ENCODE measurements at places on chromosomes 11 and 22.

DNA sequence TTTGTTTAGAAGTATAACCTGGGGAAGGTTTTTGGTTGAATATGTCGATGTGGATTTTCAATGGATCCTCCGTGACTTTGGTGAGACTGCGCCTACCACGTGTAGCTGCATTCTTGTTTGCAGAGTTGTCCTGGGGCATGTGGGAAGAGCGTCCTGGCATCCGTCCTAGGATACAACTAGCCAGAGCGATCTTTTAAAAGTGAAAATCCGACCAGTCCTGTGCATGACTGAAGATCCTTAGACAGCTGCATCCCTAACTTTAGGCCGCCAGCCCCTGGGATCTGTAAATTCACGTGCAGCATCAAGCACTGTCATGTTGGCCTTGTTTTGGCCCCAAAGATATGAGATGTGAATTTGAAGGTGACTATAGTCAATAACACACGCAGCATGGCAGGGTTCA lies 22.4 kb upstream of the THY1 start:
- DNase-seq = no peak

DNA sequence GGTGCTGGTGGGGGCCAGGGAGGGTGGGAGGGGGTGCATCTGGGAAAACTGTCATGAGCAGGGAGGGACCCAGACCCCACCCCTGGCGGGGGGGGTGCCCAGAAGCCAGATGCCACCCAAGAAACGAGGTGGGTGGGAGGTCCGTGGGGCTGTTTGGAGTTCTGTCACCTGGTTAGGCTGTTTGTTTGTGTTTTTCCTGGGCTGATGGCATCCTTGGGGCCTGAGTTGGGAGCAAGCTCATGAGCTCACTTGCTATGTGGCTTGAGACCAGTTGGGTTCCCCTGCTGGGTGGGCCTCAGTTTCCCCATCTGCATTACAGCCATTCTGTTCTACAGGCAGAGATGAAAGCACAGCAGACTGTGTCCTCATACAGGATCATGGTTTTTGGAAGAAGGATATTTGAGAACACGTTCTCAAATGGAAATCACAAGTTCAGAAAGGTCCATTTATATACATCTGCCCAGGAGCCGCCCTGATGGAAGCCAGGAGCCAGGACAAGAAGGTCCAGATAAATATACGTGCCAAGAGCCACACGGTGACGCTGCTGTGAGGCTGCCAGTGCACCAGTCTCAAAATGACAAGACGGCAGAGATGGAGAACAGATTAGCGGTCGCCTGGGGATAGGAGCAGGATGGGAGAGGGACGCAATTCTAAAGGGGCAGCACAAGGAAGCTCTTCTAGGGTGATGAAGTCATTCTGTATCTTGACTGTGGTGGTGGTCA lies 312.9 kb downstream of the MN1 start:
- no peak for DNase-seq

DNA sequence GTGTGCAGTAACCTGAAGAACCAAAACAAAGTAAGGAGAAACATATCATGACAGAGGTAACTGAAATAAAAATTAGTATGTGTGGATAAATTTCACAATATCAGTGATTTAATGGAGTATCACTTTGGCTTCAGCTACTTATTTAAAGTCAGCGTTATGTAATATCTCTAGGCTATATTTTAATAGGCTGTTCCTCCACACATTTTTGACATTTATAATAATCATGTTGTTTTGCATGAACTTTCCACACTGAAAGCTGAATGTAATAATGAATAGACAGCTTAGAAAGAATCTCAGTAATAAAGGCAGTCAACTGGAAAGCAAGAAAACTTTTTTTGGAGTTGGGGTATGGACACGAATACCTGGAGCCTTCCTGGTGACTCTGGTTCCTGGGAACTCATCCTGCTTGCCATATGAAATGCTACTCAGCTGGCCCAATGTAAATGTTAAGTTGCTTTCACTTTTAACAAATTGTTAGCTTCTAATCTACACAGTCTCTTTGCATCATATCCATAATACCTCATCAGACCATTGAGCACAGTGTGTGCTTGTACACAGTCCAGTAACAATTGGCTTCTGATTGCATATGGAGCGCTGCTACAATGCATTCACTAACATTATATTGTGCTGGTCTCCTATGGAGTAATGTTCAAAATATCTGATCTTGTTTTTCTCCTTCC lies 257.7 kb downstream of the SOX6 start:
- DNase-seq = no peak

GRCh38 chr11:69797156-69797555 lies 22.0 kb upstream of the FGF4 start:
- DNase-seq = no peak

DNA sequence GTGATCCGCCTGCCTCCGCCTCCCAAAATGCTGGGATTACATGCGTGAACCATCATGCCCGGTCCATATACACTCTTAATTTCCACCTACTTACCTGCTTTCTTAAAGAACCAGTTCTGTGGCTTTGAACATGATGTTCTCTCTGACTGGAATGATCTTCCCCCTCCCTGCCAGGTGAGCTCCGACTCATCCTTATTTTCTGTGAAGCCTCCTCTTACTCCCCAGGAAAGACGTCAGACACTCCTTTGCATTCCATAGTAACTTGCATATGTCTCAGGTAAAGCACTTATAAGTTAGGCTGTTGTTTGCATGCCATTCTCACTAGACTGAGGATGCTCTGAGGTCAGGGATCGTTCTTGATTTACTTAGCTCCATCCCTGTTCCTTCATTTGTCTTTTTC lies 91.8 kb upstream of the RAB1B start:
- no peak for DNase-seq

DNA sequence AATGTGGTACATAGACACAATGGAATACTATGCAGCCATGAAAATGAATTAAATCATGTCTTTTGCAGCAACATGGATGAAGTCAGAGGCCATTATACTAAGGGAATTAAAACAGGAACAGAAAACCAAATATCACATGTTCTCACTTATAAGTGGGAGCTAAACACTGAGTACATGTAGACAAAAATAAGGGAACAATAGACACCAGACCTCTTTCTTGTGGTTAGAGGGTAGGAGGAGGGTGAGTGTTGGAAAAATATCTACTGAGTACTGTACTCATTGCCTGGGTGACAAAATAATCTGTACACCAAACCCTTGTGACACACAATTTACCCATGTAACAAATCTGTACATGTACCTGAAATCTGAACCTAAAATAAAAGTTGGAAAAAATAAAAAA lies 59.1 kb upstream of the ANO5 start:
- no peak for DNase-seq

GRCh38 chr11:42974510-42975179 lies 337.2 kb upstream of the API5 start:
- DNase-seq = no peak

- DNase-seq = no peak
Measured at GRCh38 chr11:134751031-134751585, 339.1 kb upstream of the B3GAT1 start.

DNA sequence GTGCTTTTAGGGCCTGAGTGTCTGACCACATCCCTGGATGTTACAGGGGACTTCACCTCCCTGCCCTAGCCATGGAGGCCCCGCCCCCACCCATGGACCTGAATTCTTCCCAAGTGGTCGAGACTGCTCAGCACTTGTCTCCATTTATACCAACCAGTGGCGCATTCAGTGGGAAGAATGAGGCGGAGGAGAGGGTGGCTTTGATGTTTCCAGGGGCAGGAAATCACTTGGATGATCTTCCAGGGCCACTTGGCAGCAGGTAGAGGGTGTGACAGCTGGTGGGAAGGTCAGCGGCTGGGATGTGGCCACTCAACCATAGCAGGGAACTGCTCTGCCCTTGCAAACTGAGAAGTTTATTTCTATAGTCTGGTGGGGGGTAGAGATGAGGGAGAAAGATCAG lies 155.1 kb upstream of the BLID start:
- no peak for DNase-seq

GRCh38 chr11:90919332-90919731 lies 696.5 kb upstream of the CHORDC1 start:
- no peak for DNase-seq

GRCh38 chr22:32375678-32376450 lies 18.2 kb downstream of the RFPL3 start:
- DNase-seq = no peak

DNA sequence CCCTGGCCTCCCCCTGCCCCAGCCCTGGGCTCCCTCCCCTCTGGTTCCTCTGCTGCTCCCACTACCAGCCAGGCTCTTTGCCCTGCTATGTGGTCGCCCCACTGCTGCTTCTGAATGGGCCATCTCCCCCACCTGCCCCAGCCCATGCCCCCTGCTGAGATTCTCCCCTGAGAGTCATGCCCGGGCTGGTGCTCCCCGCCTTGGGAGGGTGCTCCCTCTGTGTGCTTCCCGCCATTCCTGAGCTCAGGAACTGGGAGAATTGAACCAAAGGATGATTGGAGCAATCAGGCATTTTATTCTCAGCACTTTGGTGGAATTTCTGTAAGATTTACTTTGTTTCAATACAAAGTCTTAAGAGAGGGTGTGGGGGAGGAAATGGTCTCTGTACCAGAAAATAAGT lies 6.8 kb downstream of the APOBEC3D start:
- no peak for DNase-seq

GRCh38 chr11:120904116-120904515 lies 119.8 kb upstream of the TBCEL start:
- no peak for DNase-seq

DNA sequence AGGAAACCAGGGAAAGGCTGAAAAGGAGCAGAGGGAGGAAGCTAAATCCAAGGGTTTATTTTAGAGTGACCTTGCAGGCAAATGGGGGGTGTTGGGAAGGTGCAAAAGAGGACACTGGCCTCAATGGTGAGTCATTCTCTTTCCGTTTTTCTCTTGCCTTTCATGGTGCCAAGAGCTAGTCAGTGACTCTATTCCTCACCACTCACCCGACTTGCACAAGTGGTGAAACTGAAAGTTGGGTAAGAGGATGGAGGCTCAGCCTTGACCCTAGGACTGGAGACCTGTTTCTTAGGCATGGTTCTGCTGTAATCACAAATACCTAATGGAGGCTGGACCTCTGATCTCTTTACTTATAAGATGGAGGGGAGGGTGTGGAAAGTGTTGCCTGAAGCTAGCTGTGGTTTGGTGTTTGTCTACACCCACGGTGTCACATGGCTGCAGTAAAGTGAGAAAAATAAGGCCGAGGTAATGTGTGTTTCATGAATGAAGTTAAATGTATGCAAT lies 67.3 kb upstream of the CREB3L1 start:
- DNase-seq = no peak

DNA sequence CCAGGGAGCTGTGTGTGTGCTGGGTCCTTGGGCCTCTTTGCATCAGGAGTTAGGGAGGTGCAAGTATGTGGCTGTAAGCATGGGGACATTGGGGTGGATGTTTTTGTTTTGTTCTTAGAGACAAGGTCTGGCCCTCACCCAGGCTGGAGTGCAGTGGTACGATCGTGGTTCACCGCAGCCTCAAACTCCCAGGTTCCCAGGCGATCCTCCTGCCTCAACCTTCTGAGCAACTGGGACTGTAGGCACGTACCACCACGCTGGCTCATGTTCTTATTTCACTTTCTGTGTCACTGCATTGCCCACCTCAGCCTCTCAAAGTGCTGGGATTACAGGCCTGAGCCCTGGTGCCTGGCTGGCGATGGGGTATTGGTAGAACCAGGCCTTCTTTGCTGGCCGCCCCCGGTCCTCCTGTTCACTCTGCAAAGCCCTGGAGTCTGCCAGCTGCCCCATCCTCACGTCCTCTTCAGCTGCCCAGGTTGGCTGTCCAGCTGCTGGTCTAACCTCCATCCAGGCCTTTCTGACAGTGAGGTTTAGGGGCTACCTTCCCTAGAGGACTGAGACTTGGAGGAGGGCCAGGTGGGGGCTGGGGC lies 851 bp upstream of the GRAMD4 start:
- DNase-seq = no peak

DNA sequence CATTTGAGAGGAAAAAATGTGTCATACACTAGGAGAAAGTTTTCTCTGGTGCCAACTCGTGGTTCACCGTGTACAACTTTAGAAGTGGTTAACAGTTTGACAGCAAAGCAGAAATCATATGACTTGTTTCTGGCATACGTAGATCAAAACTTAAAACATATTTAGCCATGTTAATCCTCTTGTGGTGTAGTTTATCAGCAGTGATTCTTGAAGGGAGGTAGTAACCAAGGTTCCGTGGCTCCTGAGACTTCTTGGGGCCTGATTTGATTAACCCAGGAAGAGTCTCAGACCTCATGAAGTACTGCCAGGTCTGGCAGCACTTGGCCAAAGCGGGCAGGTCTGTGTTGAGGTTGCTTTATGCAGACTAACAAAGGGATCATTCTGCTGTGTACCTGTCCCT lies 40.5 kb downstream of the SREBF2 start:
- no peak for DNase-seq

- DNase-seq = no peak
Measured at GRCh38 chr11:129395883-129396282, 20.2 kb downstream of the BARX2 start.

DNA sequence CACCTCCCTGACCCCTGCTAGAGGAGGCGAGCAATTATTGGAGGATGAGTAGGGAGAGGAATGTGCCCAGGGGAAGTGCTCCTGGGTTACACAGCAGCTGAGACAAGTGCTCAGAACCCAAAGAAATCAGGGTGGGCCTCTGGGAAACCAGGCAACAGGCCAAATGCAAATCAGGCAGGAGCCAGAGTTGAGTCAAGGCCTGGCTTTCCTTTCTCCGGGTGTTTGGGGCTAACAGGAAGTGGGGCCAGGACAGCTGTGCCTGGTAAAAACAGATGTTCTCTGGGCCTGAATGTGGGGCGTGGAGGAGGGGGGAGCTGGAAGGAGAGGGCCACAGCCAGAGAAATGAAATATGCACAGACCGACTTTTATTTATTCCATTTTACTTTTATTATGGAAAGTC lies 22.0 kb downstream of the MFNG start:
- DNase-seq = no peak

DNA sequence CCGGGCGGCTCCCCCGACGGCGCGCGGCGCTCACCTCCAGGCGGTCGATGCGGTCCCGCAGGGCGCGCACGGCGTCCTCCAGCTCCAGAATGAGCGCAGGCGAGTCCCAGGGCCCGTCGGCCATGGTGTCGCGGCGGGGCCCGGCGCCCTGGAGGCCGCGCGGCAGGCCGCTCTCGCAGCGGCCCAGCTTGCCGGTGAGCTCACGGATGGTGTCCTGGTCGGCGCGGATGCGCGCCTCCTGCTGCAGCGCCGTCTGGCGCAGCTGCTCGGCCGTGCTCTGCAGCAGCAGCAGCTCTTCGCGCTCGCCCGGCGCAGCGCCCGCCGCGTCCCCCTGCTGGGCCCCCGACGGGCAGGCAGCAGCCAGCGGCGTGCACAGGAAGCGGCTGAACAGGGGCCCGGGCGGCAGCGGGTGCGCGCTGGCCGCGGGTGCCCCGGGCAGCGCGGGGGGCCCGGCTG lies 599 bp downstream of the NPTXR start:
- DNase-seq = peak; percentile 80

- DNase-seq = no peak
Measured at GRCh38 chr11:126423743-126424142, 68.3 kb downstream of the ST3GAL4 start.

- DNase-seq = no peak
Measured at GRCh38 chr11:86669424-86669823, 3.0 kb downstream of the ME3 start.

GRCh38 chr11:45079075-45079444 lies 67.4 kb upstream of the PRDM11 start:
- no peak for DNase-seq

All from glutamatergic neuron (in vitro differentiated cells).